Cardiac muscle cell (in vitro differentiated cells and primary cell): ENCODE measurements at places on chromosomes 7 and 10.

DNA sequence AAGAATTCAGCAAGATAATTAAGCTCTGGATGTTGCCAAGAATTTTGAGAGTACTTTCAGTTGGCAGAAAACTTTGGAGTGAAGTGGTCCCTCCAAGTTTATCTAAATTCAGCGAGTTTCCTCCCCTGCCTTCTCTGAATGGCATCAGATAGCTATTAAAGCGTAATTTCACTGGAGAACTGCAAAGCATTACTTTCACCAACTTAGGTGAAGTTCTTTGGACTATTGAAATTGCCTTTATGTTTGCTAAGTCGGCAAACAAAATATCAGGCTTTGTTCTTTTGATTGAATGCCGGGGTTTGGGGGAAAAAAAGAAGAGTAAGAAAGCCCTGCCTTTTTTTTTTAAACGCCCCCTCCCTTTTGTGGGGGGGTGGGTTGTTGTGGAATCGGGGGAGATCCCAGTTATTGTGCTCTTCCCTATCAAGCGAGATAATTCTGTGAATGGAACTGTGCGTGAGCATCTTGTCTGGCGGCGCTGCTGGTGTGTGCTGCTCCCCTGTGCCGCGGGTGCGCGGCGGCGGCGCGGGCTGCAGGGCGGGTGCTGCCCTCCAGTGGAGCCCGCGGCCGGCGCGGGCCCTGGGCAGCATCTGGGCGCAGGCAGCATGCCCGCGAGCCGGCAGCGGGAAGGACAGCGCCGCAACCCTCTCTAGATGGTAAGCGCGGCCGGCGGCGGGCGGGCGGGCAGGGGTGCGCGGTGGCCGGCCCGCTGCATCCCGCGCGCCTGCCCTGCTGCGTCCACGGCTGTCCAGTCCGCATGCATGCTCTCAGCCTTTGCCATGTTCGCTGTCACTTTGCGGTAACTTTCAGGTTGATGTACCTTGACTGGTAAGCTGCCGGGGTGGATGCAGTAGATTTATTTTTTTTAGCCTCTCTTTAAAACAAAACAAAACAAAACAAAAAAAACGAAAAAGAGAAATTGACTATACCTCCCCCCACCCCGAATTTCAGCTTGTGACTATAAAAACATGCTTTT is 176.5 kb downstream of the TCF7L2 start:
- peak; percentile 84 for DNase-seq

DNA sequence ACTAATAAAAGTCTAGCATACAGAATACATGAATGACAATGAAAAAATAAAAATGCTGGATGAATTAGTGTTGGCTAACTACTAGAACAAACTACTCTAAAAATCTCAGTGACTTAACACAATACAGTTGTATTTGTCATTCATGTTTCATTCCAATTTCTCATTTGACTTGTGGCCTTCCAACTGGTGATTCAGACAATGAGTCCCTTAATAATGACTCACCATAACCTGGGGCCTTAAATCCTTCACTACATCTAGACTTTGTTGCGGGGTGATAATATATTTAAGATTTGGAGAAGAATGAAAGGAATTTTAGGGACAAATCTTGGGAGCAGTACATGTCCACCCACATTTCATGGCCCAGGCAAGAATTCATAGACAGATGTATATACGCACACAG is 90.5 kb upstream of the POM121L12 start:
- DNase-seq = no peak

DNA sequence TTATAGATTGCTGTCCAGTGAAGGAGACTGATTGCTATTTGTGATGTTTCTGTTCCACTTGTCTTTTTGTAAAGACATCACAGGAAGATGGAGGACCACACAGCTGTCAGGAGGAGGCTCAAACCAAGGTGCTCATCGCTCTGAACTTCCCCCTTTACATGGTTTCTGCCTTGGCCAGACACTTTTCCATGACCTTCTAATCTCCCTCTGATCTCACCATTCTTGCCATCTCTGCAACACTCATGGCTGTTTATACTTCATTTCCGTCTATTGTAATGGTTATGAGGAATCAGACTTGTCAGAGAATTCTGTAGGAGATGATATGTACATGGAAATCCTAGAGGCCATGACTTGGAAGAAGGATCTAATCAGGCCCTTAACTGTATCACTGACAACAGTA is 1.7 kb upstream of the TAS2R5 start:
- DNase-seq = no peak

DNA sequence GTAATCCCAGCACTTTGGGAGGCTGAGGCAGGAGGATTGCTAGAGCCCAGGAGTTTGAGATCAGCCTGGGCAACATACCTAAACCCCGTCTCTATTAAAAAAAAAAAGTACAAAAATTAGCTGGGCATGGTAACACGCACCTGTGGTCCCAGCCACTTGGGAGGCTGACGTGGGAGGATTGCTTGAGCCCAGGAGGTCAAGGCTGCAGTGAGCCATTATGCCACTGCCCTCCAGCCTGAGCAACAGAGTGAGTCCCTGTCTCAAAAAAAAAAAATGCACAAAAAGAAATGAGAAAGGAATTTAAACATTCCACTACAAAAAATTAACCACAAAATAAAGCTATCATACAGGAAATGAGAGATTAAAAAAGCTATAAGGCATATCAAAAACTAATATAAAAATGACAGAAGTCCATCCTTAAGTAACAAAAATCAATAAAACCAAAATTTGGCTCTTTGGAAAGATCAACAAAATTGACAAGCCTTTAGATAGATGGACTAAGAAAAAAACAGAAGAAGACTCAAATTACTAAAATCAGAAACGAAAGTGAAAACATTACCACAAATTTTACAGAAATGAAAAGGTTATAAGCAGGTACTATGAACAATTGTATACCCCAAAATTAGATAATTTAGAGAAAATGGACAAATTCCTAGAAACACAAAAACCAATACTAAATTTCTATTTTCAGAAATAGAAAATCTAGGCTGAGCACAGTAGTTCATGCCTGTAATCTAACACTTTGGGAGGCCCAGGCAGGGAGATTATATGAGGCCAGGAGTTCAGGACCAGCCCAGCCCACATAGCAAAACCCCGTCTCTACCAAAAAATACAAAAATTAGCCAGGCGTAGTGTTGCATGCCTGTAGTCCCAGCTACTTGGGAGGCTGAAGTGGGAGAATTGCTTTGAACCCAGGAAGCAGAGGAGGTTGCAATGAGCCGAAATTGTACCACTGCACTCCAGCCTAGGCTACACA is 42.4 kb upstream of the NANOS1 start:
- no peak for DNase-seq

DNA sequence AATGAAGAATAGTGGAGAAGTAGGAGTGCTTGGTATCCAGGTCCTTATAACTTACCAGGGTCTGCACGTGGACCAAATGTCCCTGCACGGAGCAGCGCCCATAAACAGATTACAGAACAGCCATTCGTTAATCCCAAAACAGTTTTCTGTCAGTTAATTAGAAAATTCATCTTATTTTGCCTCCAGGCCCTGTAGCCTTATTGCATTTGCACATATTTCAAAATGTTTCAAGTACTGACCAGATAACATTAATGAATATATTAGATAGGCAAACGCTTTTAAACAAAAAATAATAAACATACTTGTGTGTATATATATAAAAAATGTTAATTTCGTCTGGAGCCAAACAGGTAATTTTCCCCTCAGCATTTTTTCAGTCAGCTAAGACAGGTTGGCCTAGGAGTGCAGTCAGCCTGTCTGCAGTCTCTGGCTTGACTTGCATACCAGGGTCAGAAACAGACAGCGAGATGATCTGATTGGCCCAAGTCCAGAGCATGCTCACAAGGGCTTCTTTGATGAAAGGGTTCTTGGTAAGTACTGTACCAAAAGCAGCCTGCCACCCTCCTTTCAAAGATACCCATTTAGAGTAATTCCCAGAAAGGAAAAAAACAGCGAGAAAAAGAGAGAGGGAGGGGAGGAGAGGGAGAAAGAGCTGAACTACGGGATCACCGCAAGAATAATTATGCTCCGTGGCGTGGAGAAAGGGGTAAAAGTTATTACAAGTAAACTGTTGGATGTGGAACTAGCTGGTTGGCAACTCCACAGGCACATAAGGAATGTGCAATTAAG is 194.4 kb upstream of the TCF7L2 start:
- DNase-seq = peak; percentile 33

DNA sequence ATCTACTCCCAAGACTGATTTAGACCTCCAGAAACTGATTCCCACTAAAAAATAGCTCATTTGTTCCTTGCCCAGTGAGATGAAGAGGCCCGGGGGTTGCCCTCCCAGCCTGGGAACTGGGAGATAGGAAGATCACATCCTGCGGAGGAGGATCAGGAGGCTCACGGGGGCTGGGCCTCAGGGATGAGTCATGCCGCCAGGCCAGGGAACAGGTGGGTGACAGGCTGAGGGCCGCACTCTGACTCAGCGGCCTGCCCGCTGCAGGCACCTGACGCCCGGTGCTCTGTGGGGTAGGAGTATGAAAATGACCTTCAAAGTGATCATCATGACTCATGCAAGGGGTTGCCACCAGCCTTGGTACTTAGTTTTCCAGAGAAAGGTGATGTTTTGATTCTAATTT is 104.5 kb upstream of the ZPBP start:
- DNase-seq = no peak

DNA sequence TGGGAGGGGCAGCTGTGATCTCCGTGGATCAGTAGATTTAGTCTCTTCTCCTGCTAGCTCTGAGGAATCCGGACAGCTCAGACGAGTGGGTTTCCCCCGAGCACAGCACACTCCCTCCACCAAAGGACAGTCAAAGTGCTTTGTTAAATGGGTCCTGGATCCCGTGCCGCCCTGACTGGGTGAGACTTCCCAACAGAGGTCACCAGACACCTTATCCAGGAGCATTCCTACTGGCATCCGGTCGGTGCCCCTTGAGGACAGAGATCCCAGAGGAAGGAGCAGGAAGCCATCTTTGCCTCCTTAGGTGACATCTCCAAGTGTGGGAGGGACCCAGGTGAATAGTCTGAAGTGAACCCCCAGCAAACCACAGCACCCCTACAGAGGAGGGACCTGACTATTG is 1148.9 kb downstream of the CNTNAP2 start:
- DNase-seq = no peak

DNA sequence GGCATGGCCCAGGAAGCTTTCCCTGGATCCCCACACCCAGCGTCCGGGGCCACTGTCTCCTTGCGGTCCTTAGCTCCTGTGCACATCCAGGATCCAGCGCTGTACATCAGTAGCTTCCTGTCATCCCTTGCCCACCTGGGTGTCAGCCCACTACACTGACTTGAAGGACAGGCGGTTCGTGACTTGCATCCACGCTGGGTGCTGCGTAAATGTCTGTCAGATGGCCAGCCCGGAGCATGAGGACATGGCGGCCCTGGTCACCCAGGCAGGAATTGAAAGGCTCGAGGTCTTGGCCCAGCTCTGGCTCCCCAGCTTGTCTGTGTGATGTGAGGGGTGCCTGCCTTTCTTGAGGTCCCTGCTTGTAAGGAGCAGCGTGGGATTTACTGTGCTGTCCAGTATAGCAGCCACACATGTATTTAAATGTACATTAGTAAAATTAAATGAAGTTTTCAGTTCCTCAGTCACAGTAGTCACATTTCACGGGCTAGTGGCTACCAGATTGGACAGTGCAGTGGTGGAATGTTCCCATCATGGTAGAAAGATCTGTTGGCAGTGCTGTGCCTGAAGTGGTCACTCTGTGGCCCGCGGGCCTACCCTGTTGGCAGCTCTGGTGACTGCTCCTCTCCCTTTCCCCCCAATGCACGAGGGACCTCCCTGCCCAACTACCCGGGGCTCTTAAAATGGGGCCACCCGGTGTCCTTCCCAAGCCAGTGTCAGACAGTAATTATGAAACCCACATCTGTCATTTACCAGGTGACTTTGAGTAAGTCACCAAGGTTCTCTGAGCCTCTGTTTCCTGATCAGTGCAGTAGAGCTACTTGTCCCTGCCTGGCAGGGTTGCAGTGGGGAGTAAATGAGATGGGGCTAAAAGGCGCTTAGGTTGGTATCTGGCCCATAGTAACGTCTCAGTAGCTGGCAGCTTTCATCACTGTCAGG is 97.8 kb upstream of the PPIF start:
- no peak for DNase-seq

DNA sequence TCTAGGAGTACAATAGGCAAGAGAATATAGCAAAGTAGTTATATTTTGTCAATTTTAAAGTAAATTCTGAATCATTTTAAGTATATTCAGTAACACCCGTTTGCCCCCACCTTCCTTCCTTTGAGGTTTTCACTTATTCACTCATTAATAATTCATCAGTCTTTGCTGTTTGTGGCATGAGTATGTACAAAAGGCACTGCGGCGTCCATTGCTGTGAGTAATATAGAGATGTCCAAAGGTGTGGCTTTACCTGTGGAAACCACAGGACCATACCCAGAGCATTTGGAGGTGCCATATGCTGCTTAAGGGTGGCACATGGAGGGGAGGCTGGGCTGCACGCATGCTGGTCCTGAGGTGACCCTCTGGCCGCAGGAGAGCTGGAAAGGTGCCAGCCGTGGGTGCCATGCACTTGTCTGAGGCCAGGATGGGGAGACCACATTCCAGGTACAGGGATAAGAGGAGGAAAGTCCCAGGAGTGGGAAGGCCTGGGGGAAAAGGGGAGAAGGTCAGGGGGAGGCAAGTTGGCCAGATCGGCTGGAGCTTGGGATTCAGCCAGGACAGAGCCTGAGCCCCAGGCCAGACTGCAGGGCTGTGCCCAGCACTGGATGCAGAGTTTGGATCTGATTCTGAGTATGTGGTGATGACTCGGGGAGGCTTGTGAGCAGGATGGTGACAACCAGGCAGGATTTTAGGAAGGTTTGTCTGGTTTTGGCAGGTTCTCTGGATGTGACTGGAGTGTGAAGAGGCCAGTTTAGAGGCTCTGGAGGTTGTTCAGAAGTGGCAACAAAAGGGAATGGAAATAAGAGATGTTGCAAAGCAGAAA is 223.4 kb downstream of the MGMT start:
- no peak for DNase-seq
